ENCODE measurements at places on chromosomes 6 and 20.

GRCh38 chr20:16709017-16709416, 20.8 kb upstream of the SNRPB2 start:
- DNase-seq = no peak

- no peak for DNase-seq
Measured at GRCh38 chr6:20341564-20341963, 60.1 kb upstream of the E2F3 start.

DNA sequence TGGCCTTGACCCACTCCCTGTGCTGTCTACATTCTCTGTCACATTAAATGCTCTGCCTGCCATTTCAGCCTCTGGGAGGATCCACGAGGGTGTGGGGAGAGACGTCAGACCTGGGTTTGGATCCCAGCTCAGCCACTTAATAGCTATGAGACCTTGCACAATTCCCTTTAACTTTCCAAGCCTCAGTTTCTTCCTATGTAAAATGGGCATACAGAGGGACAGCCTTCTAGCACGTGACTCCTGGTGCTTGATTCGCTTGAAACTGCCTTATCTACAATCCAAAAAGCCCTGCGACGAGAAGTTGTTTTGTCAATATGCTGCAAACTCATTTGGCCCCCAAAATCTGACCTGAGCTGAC, 40.0 kb downstream of the TOX2 start:
- no peak for DNase-seq

GRCh38 chr6:169046483-169047192, 207.0 kb downstream of the THBS2 start:
- no peak for DNase-seq

DNA sequence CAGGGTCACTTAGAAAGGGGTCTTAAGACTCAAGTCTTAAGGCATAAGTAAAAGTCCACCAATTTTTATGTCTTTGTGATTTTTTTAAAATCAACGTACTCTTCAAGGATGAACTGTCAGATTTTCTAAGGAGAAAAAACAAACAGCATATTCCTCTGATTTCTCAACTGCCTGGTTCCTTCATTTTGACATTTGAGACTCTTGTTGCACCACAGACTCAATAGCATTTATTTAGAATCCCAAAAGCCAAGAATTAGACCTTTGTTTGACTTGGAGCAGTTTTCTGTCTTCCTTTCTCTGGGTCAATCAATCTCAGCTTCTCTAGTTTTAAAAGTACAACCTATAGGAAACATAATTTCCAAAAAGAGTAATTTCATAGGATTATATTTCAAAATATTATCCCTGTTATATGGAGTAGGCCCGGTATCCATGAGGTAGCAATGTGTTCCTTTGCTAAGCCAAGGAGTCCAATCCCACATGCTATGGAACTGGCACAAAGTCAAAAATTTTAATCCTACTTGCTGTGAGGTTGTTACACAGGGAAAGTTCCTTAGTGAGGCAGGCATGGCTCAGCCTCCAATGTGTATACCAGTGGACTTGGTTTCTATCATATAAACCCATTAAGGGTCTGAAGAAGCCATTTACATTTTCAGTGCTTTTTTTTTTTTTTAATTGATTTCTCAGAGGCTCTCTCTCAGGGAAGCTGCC, 405.7 kb downstream of the KIF16B start:
- no peak for DNase-seq

- no peak for DNase-seq
Measured at GRCh38 chr6:138405816-138406413, 1.9 kb downstream of the HEBP2 start.

DNA sequence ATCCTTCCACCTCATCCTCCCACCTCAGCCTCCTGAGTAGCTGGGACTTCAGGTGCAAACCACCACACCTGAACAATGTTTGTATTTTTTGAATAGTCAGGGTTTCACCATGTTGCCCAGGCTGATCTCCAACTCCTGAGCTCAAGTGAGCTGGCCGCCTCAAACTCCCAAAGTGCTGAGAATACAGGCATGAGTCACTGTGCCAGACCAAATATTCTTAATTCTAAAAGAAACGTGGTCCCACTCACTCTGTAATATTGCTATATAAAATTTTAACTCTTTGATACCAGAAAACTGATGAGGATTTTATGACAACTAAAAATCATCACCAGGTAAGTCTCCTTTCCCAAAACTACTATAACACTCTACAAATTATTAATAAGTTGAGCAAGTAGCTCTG, 716.8 kb upstream of the GJE1 start:
- no peak for DNase-seq

DNA sequence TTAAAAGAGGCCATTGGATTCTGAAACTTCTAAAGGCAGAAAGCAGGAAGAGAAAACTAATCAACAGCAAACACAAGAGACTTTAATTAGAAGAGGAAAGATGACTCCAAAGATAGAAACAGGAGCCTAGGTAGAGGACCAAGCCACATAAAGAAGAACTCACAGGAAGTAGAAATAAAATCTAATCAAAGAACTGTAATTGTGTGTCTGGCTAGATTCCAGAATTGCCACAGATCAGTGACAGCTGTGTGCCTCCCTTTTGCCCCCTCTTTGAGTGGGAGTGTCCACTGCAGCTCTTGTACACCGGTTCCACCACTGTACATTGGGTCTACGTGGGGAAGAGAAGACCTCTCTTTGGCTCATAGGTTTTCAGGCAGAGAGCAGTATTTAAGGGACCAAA, 22.3 kb upstream of the THEMIS start:
- no peak for DNase-seq

DNA sequence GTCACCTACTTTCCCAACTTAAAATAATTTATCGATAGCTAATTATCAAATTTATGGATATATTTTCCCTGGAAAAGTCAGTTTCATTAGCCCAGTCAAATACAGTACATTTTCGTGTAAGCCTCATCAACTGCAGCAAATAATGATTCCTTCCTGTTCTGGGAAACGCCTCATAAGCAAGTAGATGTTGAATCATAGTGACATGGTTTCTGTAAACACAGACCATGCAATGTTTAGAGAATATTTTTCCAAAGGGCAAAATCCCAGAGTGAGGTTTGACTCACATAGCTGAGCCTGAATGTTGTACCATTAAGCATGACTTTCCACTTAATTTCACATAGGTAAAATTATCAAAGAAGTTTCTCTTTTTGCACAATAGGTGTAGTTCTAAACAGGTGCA, 16.7 kb upstream of the VNN1 start:
- DNase-seq = no peak

- peak; percentile 7 for DNase-seq
Measured at GRCh38 chr6:85594197-85594930, 706 bp upstream of the SNX14 start.

DNA sequence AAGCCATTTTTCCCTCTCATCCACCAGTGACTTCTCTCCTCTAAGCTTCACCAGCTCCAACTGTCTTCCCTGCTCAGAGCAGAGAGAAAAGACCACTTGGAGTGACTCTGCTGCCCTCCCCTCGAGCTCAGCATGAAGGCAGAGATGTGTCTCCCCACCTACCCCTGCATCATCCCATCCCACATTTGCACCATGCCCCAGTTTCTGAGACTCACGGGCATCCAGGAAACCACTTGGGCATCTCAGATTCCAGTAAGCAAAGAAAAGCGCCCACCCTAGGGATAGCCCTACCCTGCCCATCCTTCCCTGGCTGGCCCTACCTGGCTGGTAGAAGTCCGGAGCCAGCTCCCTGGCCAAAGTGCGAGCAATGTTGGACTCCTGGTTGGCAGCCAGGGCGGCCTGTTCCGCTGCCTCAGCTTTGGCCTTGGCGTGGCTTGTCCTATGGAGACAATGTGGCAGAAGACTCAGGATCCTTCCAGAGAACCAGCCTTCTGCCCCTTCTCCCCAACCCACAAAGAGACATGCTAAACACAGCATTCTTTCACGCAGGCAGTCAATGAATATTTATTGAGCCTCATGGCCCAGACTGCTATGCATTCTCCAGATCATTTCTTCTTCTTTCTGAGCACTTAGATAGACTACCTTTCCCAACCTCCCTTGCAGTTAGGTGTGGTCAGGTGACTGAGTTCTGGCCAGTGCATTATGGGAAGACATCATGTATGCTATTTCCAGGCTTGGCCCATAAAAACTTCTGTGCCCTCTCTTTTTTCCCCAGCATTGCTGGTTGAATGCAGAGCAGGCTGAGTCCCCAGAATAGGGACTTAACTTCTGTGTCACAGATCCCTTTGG, 68.6 kb downstream of the JPH2 start:
- no peak for DNase-seq

- no peak for DNase-seq
Measured at GRCh38 chr20:58545565-58546415, 30.6 kb upstream of the APCDD1L start.
